ENCODE measurements at places on chromosomes 4 and X.

DNA sequence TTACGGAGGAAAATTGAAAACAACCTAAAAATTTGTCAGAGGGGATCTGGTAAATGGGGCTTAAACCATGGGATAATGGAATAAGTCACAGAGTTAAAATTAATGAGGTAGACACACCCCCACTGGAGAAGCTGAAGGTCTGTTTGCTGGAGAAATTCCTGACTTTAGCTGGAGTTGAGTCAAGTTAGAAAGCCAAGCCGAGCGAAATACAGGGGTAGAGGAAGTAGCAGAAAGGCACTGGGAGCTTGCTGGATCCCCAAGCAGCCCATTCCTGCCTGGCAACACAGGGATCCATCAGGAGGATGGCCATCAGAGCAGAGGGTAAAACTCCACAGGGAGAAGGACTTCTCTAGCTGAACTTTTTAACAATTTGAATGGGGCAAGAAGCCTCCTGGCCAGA is 163.8 kb downstream of the ATRX start:
- DNase-seq: no peak

- peak; percentile 73 for DNase-seq
Measured at GRCh38 chrX:68498508-68499379, at the start of gene YIPF6. TSS of gene YIPF6 (plus strand) at chrX:68499051. CDS start at chrX:68499067, 16 bp downstream.

GRCh38 chrX:39819921-39820849 is 277.6 kb downstream of the BCOR start:
- no peak for DNase-seq

- DNase-seq: no peak
Measured at GRCh38 chr4:158580064-158580463, 58.4 kb downstream of the RXFP1 start.

DNA sequence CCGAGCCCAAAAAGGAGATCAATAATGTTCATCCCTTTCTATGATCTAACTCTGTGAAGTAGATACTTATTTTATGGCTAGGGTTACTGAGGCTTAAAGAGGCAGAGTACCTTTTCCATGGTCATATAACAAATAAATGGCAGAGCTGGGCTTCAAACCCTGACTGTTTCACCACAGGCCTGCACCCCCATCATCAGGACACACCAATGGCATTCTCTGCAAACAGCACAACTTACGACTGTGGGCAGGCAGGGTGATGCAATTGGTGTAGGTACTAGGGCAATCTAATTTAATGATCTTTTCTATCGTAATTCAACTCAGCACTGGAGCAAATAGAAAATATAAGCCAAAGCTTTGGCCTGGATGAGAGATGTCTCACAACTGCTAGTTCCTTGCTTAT is 118.8 kb upstream of the CBR4 start:
- DNase-seq: no peak

DNA sequence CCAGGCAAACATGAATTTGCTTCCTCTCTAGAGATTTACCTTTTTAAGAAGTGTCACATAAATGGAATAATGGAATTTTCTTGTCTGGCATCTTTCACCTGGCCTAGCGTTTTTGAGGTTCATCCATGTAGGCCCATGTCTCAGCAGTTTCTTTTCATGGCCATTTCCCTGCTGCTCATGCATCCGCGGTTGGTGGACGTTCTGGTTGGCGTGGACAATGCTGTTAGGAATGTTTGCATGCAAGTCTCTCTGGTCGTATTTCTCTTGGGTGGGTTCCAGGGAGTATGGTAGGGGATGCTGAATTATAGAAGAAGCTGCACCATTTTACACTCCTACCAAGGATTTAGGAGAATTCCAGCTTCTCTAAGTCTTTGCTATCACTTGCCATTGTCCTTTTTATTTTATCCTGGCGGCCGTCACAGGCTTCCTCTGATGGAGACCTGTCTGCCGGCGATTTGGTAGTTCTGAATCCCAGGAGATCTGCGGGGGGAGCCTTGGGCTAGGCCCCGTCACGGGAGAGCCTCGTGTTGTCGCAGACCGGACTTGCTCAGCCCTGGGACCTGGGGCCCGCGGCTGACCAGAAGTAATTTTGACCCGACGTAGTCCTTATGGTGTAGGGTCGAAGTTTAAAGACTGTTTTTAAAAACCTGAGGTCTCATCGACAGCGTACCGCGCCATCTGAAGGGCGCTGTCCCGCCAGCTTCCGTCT is 56.9 kb upstream of the TADA2B start:
- no peak for DNase-seq

GRCh38 chr4:8230891-8231290 is 31.8 kb downstream of the SH3TC1 start:
- DNase-seq: no peak

GRCh38 chr4:53477038-53477565 is 99.7 kb downstream of the FIP1L1 start:
- no peak for DNase-seq

GRCh38 chr4:76270244-76271175 is 19.0 kb downstream of the FAM47E start:
- DNase-seq: no peak

- no peak for DNase-seq
Measured at GRCh38 chr4:14383652-14384051, 618.6 kb upstream of the CPEB2 start.

- DNase-seq: no peak
Measured at GRCh38 chr4:39106011-39106410, 44.0 kb downstream of the KLHL5 start.

- DNase-seq: no peak
Measured at GRCh38 chrX:77786365-77786680, 307 bp upstream of the ATRX start.

DNA sequence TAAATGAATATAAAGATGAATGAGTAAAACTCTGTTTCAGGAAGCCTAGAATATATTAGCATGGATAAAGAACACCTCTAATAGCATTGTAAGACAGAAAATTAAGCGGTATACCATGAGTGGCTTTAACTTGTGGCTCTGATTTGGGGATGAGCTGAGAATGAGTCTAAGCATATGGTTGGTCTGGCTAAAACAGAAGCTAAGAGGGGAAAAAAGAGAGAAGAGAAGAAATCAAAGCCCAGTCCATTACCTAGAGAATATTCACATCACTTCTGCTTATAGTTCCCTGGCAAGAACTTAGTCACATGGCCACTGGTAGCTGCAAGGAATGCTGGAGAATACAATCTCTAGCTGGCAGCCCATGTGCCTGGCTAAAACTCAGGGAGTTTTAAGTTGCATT is 414.5 kb downstream of the PRDM5 start:
- DNase-seq: no peak

GRCh38 chrX:47499293-47499692 is 16.3 kb upstream of the ZNF41 start:
- no peak for DNase-seq

GRCh38 chrX:10310511-10310910 is 153.7 kb downstream of the CLCN4 start:
- DNase-seq: no peak

GRCh38 chr4:40482985-40483647 is 146.5 kb downstream of the RBM47 start:
- DNase-seq: peak; percentile 74

GRCh38 chrX:20271730-20272129 is 5.0 kb upstream of the RPS6KA3 start:
- no peak for DNase-seq

DNA sequence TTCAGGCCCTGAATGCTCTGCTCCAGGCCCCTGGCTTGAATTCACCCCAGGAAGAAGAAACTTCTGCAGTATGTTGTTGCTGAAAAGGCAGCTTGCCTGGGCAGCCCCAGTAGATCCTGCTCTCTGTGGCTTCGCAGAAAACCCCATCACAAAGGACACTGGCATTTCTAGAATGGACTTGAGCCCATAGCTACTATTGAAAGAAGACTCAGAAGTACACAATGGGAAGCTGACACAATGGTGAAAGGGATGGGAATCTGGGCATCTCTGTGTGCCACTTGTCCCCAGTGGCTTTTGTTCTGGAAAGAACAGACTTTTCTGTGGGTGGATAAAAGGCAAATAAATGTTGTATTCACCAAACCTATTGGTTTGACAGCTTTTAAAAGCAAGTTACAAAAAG is 67.4 kb upstream of the SCML1 start:
- DNase-seq: no peak

- DNase-seq: no peak
Measured at GRCh38 chrX:28158019-28158777, 176.9 kb upstream of the DCAF8L1 start.

DNA sequence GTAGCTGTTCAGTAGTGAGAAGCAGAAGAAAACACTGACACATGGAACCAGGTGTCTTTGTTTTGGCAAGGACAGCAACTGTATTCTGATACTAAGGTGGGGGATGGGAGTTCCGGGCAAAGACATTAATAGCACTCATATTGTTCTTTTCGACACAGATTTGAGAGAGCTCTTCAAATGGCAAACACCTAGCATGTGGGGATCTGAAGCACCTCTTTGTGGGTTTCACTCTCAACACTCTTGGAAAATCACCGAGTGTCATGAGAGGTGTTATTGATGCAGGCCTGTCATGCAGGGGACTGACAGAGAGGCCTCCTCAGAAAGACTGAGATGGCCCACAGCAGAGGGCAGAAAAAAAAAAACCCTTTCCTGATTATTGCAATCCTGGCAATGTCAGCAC is 228.4 kb upstream of the VCX start:
- DNase-seq: no peak

- DNase-seq: no peak
Measured at GRCh38 chrX:45765767-45766166, 565.1 kb upstream of the DIPK2B start.

DNA sequence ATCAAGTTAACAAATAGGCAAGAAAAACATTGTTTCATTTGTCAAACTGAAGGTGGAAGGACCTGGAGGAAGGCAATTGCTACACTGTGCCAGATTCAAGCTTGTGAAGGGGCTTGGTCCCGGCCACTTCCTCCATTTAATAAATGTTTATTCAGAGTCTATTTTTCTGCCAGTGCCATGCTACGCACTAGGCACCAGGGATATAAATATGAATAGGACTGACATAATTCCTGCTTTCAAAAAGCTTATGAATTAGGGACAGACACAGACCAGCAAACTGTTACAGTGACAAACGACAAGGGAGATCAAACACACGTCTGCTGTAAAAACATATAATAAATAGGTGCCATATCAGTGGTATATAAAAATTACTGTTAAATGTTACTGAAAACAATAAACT is 571 bp downstream of the TLR6 start:
- no peak for DNase-seq

DNA sequence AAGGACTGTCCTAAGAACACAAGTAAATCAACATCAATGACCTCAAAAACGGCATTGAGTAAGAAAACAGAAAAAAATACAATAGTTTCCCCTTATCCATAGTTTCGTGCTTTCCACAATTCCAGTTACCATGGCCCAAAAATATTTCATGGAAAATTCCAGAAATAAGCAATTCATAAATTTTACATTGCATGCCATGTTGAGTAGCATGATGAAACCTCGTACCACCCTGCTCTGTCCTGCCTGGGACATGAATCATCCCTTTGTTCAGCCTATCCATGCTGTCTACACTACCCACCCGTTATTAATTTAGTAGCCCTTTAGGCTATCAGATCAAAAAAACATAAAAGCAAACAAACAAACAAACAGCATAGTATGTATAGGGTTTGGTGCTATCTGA is 51.1 kb downstream of the KLF3 start:
- no peak for DNase-seq

- DNase-seq: no peak
Measured at GRCh38 chrX:24025741-24026403, 1.1 kb downstream of the KLHL15 start.

- no peak for DNase-seq
Measured at GRCh38 chr4:122764071-122764820, 31.7 kb downstream of the BBS12 start.

GRCh38 chrX:6307156-6307555 is 78.5 kb upstream of the NLGN4X start:
- no peak for DNase-seq

- peak; percentile 63 for DNase-seq
Measured at GRCh38 chrX:111447298-111447697, 35.3 kb upstream of the DCX start.

DNA sequence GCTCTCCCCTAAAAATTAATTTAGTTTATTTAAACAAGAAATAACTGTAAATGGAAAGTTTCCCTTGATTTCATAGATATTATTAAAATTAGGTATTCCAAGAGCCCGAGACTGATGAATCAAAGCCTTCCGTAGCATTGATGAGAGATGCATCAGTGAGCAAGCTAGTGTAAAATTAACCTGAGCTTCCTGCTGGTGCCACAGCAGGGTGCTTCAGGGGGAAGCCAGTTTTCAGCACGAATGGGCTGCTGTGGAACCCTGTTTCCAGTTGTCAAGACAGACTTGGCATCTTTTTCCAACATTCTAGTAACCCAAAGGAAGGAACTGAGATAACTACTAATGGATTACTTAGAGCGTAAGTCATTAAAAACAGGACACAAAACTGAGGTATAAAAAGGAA is 221.7 kb downstream of the RBMX2 start:
- no peak for DNase-seq

- no peak for DNase-seq
Measured at GRCh38 chrX:47169273-47169672, 24.3 kb downstream of the RBM10 start.

GRCh38 chrX:110002300-110003166 is at the start of gene TMEM164:
TSS of gene TMEM164 (plus strand) at chrX:110003114. CDS start at chrX:110003775, 661 bp downstream.
- peak; percentile 91 for DNase-seq

DNA sequence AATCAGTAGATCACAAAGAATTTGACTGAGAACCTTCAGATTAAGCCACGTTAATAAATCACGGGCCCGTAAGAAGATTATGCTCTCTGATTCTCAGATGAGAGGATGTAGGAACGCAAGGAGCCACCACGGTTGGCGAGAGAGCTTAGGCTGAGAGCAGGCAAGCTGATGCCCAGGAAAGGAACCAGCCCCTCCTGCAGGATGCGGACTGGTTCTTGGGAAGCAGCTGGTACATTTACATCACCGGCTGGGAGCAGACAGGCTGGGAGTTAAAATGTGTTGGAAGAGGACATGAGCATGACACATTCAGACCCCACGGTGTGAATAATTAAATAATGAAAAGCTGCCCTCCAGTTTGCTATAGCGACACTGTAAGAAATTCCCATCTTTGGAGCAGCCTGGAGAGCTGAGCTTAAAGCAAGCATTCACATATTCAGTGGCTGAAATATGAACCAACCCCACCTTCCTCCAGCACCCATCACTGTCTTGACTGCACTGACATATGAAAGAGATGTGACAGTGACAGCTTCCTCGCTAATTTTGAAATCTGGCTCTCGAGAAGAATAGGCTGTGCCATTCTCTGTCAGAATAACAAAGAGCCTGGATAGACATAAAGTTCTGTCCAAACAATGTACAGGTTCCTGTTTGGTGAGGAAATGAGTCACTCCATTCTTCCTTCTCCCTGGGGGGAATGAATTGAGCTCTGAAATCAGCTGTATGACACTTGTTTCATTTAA is 33.1 kb downstream of the LNX1 start:
- no peak for DNase-seq
